ENCODE measurements at places on chromosomes 7 and 10. TPM values are rescaled to one million over a fixed set of nuclear protein-coding genes. Genes with fewer than 3 reads are reported as not detected.

- DNase-seq: no peak
Measured at GRCh38 chr7:101690061-101690460, 61.0 kb upstream of the MYL10 start.

Gene CAMK2B
- 0.52 TPM for total RNA-seq

Gene NANOS1
- total RNA-seq: 4.4 TPM

- DNase-seq: peak; percentile 61
Measured at GRCh38 chr7:151810441-151811232, 66.3 kb downstream of the PRKAG2 start.

Gene NDUFB8
- 77.8 TPM for total RNA-seq

GRCh38 chr10:34739915-34740314, 75.2 kb downstream of the PARD3 start:
- peak; percentile 59 for DNase-seq

DNA sequence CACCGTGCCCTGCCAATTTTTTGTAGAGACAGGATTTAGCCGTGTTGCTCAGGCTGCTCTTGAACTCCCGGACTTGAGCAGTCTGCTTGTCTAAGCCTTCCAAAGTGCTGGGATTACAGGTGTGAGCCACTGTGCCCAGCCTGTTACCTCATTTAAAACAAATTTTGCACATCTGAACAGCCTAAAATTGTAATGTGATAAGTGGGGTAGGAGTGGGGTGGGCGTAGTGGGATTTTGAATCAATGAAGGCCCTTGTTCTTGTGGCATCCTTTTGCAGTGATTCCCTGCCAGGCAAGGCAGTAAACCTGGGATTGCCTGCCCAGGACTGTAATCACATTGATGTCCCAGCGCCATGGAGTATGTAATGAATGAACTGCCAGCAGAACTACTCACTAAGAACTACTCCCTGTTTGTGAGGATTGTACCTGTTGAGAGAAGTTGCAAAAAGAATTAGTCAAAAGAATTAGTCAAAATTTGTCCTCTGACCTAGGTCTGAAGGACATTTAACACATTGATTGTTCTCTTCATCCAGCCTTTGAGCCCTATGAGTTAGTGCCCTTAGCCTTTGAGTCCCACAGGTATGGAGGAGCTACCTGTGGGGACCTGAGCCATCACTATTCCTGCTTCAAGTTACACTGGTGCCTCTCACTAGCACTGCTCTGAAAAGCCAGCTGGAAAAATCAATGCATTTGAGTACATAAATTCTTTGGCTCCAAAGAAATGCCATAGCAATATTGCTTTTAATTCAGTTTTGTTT, 5.3 kb downstream of the RPS24 start:
- no peak for DNase-seq

GRCh38 chr7:25303281-25304181, 75.2 kb upstream of the NPVF start:
- DNase-seq: no peak

DNA sequence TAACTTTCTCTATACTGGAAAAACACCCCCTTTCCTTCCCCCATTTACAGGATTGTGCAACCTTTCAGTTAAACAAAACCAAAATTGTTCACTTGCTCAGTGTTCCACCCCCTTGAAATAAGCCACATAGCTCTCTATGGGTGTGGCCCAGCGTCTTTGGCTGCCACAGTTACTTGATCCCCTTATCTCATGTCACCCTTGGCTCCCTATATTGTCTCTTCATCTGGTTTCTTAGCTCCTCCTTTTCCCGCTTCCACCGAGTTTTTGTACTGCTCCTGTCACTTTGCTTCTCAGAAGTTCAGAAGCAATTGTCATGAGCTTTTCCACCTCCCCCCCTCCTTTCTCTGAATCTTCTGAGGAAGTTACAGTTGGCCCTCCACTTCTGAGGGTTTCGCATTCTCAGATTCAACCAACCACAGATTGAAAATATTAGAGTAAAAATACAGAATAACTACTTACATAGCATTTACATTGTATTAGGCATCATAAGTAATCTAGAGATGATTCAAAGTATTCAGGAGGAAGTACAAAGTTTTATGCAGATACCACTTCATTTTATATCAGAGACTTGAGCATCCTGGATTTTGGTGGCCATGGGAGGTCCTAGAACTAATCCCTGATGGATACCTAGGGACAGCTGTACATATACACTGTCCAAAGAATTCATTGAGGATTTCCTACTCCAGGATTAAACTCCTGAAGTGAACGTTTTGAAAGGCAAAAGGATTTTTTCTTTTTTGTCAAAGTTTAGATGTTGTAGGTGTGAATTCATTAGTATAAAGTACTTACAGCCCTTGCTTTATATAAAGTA, 60.4 kb downstream of the ADD3 start:
- no peak for DNase-seq

DNA sequence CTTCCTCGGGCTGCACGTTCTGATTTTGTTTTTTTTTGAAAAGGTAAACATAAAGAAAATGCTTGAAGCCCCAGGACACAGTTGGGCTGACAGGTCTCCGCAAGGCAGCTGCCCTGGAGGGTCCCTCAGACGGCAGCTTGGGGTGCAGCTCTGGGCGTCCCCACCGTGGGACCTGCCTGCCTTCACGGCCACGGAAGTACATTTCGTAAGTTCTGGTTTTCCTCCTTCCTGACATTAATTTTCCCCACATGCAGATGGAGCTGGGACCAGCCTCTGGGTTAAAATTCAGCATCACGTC, 491.0 kb downstream of the DNAJB6 start:
- no peak for DNase-seq

- no peak for DNase-seq
Measured at GRCh38 chr7:54116956-54117355, 425.2 kb upstream of the VSTM2A start.

DNA sequence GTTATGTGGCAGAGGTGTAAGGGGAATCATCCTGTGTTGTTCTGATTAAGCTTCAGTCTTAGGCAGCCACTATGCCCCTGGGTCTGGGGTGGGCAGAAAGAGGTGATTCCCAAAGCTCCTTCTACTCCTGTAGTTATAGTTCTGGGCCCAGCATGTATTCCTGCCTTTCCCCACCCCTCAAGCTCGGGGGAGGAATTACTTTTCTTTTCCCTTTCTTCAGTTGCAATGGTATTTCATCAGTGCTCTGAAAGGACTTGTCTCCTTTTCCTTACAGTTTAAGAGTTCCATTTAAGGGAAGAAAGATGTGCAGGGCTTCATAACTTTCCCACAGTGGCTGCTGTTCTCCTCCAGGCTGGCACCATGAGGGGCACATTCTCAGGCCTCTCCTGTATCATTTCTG, 94.2 kb downstream of the MTPAP start:
- DNase-seq: no peak

Gene SSC4D
- total RNA-seq: 7.6 TPM

DNA sequence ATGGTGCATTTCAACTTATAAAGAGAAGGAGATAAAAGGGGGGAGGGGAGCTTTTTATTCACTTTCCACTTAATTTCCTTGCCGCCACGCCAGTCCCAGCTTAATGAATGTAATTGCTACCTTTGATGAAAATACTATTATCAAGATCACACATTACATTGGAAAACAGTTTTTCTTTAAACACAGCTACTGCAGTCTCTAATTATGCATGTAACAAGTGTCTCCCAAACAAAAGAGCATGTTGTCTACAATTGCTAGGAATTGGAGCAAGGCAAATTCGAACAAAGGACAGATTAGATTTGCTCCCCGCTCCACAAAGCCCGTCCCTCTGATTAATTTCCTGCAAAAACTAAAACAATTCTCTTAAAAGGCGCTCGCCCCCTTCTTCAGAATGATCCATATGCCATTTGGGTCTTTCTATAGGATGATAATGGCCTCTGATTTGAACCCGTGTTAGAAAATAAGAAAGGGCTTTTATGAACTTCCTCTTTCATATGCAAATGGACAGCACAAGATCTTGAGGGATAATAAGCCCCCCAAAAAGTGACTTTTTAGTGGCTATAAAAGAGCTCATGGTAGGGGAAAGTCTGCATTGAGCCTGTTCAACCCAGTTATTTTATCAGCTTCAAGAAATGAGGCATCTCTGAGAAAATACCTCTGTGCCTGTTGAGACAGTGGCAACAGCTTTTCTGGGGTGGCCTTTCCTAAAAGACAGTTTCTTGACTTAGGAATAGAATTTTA, 60.6 kb downstream of the ACADSB start:
- DNase-seq: no peak

All from body of pancreas (tissue), 4 donors.